ENCODE measurements at places on chromosomes 3 and 15. TPM values are rescaled to one million over a fixed set of nuclear protein-coding genes. Genes with fewer than 3 reads are reported as not detected.
A peak's percentile ranks its signal among the peaks of the same experiment; 100 is the strongest.

- DNase-seq, result no peak
Measured at GRCh38 chr3:143699424-143699823, 148.8 kb downstream of the SLC9A9 start.

DNA sequence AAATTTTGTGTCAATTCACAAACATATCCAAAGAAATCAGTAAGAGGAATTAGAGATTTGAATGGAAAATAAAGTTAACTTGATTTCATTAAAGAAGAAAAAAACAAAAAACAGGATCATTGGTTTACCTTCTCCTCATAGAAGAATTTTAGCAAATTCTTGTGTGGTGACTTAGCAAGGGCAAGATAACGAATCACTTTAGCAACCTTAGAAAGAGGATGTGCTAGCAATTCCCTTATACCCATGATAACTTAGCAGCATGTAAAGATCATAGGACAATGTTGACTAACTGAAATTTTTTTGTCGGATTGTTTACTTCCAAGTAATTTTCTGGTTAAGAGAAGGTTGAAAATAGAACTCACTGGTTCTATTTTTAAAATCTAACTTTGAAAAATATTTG lies 609.3 kb downstream of the GBE1 start:
- no peak for DNase-seq

GRCh38 chr3:196708467-196708866 lies 3.6 kb downstream of the CEP19 start:
- no peak for DNase-seq

- no peak for DNase-seq
Measured at GRCh38 chr3:37301980-37302708, 127.8 kb upstream of the LRRFIP2 start.

DNA sequence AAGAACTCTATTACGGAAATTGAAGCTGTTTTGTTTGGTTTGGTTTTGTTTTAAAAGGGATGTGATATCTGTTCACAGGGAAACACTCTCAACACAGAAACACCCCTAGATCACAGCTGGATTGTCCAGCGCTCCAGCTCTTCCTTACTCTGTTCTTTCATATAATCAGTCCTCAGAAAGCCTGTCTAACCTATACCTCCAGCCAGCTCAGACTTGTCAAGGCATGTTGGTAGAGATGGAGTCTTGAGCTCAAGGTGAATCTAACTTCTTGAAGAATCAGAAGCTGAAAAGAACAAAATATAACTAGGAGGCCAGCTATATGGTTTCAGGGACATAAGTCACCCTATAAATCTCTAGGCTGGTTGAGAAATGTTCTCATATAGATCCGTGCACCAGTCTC lies 110.2 kb upstream of the EPHA3 start:
- DNase-seq, result no peak

DNA sequence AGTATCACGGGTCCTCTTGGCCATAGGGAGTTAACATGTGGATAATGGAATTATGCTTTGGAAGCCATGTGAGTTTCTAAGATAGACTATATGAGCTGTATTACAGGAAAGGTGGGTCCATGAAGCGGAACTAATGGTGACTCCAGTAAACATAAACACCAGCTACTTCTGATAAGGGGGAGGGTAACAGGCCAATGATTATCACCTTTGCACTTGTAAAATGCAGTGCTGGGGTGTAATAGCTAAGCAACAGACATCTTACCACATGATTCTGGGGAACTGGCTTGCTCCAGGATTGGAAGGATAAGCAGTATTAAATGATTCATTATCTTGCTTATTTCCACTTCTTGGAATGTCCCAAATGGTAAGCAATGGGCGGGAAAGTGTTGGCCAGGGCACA lies 61.4 kb upstream of the CD47 start:
- DNase-seq, result no peak

DNA sequence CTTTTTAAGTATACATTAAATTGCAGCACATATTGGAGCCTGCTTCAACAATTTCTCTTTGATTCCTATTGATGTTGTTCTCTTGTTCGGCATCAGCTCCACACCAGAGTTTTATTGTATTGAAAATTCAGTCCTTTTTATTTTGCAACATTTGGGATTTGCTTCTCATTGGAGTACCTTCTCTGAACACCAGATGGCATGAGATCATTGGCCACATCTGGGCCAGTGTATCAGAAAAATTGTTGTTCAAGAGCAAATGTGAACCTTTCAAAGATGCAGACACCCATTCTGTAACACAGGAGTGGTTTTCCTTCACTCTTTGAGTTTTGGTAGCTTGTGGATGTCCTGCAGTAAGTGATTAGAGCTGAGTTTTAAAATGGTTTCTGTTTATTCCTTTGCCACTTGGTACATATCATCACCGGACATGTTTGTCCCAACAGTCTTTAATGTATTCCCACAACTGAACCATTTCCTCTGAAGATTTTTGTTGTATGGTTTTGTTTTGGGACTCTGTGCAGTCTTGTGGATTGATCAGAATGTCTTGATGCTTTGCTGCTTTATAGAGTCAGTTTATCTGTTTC lies 96.1 kb downstream of the MCTP2 start:
- DNase-seq, result no peak

DNA sequence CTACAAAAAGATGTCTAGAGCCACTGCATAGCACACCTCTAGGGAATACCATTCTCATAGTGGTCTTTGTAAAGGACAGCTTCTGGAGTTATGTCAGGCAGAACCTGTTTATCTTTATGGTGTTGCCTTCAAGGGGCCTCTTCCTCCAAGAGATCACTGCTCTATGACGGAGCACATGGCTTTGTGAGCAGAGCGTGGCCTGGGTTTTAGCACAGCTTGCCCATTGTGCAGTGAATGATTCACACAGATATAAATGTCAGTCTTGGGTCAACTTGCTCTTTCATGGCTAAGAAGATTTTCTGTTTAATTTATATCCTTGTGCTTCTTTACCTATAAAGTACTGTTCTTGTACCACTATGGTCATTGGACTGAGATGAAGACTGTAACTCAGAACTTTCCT lies 41.5 kb upstream of the RBMS3 start:
- DNase-seq, result no peak

DNA sequence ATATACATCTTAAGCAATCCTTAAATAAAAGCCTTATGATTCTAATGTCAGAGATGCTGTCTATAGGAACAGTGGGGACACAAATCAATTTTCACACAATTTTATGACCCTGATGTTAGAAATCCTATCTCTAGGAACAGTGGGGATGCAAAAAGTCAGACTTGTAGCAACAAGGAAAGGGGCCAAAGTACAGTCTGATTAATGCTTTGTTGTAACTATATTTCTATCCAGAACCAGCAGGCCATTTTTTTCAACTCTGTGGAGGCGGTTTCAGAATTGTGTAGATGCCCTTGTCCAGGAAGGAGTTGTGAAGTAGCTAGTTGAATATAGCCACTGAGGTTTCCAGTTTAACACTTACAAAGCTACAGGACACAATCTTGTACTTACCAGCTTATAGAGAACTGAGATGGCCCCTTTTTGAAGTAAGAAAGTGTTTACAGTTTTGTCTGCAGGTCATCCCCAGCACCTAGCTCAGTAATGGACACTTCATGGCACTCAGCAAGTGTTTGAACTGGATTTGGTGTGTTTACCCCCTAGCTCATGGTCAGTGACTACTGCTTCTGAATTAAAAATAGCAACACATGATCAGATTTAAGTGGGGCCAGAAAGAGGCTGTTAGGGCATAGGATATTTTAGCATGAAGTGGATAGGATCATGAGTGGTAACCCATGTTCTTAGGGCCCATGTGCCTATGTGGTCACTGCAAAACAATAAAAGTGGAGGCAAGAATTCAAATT lies 54.3 kb downstream of the RAB7A start:
- no peak for DNase-seq

DNA sequence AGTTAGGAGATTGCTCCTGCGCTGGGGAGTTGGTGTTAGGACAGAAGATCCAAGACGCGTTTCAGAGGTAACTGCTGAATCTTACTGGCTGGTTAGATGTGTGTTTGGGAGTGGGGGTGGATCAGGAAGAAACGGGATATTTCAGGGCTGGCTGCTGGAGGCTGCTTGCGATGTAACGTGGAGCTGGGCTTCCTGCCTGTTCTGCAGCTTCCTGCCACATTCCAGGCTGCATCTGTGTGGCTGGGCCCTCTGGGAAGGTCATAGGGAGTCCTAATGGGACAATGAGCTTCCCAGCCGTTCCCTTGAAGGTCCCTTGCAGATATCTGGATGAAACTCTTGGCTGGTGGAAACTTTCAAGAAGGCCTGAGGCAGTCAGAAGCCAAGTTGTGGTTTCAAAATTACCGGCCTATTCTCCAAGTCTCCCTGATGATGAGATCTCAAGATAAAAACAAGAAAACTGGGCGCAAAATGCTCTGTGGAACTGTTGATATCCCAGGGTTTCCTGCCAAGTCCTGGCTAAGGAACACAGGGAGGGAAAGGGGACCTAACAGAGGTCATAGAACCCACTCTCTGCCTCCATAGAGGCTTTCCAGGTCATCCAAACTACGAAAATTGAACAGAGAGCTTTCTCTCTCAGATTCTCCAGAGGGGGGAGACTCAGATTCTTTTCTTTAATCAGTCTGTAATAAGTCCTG lies 67.0 kb downstream of the NOX5 start:
- no peak for DNase-seq

DNA sequence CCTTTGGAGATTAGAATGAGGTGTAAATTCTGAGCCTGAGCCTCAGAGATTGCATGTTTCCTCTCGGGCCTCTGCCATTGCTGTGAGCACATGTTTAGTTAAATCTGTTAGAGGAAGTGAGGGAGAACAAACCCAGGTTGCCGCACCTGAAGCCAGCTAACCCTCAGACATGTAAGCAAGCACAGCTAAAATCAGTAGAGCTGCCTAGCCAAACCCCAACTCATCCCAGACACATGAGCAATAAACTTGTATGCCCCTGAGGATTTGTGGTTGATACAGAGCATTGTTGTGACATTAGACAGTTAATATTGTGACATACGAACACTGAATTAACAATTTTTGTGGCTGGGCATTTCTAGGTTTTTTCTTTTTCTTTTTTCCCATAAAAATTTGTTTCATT lies 41.9 kb downstream of the NMD3 start:
- no peak for DNase-seq

GRCh38 chr3:114375608-114376421 lies 82.0 kb downstream of the TIGIT start:
- DNase-seq, result no peak

DNA sequence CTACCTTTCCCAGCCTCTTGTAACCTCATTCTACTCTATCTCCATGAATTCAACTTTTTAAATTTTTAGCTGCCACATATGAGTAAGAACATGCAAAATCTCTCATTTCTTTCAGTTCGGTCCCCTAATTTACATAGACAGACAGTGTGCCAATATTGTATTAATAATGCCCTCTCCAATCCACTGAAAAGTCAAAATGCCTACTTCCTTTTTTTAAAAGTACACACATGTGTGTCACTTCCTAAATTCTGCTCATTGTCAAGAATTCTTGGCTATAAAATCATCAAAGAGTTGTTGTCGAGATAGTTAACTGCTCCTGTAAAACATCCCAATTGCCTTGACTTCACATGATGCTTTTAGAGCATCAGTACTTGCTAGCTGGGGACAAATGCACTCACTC lies 84.2 kb upstream of the IL12A start:
- no peak for DNase-seq

- peak; percentile 35 for DNase-seq
Measured at GRCh38 chr15:50280271-50280670, 14.7 kb upstream of the HDC start.

GRCh38 chr3:171056528-171056927 lies 30.0 kb upstream of the SLC2A2 start:
- DNase-seq, result no peak

GRCh38 chr15:56693761-56694160 lies 39.5 kb downstream of the ZNF280D start:
- DNase-seq, result no peak

DNA sequence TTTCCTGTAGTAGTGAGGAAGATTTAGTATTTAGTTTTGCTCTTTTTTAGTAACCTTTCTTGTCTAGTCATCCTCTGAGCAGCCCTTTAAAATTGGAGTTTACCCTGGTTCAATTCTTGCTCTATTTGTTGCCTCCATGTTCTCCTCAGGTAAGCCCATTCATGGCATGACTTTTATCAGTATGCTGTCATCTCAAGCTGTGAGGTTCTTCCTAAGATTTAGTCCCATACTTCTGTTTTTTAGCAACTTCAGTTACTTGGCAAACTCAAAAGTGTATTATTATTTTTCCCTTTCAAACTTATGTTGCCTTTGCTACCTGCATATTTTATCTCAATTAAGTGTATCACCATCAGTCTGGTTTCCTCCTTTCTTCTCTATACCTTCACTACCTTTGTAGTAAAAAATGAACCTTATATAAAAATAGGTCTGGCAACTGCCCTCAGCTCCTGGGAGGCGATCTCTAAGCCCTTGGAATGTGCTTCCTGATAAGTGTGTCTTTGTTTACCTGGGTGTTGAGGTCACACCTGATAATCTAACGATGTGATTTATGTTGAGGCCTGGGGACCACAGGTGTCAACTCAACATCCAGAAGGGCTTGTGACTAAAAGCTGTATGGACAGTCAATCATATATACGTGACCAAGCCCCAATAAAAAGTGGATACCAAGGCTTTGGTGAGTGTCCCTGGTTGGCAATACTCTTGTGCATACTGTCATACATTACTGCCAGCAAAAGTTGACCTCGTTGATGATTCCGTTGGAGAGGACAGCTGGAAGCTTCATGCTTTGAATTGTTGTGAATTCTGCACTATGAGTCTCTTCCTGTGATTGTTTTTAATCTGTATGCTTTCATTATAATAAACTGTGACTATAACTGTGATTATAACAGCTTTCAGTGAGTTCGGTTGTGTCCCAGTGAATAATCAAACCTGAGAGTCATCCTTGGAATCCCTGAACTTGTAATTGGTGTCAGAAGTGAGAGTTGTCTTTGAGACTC lies 3.9 kb downstream of the NSUN3 start:
- no peak for DNase-seq

- peak; percentile 91 for DNase-seq
Measured at GRCh38 chr3:149224736-149225594, 3.3 kb upstream of the CP start.

GRCh38 chr15:50790778-50791453 lies 25.4 kb upstream of the SPPL2A start:
- no peak for DNase-seq

GRCh38 chr3:71987828-71988227 lies 202.9 kb upstream of the PROK2 start:
- DNase-seq, result no peak

DNA sequence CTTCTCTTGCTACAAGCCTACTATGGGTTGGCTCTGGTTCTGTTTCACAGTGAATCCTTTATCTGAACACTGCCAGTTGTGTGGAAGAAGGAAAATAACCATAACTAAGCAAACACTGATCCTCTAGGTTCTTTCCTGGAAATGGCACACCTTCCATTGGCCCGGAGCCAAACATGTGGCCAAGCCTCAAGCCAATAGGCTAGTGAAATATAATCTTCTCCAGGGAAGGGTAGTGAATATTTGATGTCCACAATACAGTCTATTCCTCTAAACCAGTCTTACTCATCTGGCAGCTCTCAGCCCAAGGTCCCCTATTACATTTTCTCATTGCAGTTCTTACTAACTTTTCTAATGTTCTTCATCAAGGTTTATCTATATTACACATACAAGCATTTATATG lies 921.3 kb downstream of the TUSC7 start:
- DNase-seq, result no peak

- DNase-seq, result no peak
Measured at GRCh38 chr15:92011611-92012367, 158.3 kb downstream of the SLCO3A1 start.

The LRTM1 gene
- total RNA-seq, result not detected

The VPS13C gene
- total RNA-seq, result 48.3 TPM

The GNAT1 gene
- not detected for total RNA-seq

The GXYLT2 gene
- 9.3 TPM for total RNA-seq

The NR2E3 gene
- total RNA-seq, result not detected

The WNT5A gene
- total RNA-seq, result 10.7 TPM

The CD276 gene
- total RNA-seq, result 153 TPM

The MINAR1 gene
- total RNA-seq, result 0.75 TPM

The BAHD1 gene
- total RNA-seq, result 15.2 TPM

The AMT gene
- 4.9 TPM for total RNA-seq

The PCYT1A gene
- 62.7 TPM for total RNA-seq
